Fibroblast of villous mesenchyme (primary cell): ENCODE measurements at places on chromosomes 3 and 15. TPM values are rescaled to one million over a fixed set of nuclear protein-coding genes. Genes with fewer than 3 reads are reported as not detected.

Gene RTP4
- 2.6 and 3.9 TPM in 2 replicates for total RNA-seq

Gene BRK1
- total RNA-seq = 77.0 and 126 TPM in 2 replicates

Gene EBLN2
- total RNA-seq = 4.8 and 8.6 TPM in 2 replicates

Gene C3orf85
- total RNA-seq = not detected in 2 replicates

Gene APBA2
- 4.7 and 10.0 TPM in 2 replicates for total RNA-seq

Gene GPR15
- not detected in 2 replicates for total RNA-seq

Gene PPP1R14D
- total RNA-seq = not detected in 2 replicates

Gene GLDN
- total RNA-seq = 0.32 and 0.43 TPM in 2 replicates

Gene PYGO1
- 9.0 and 12.5 TPM in 2 replicates for total RNA-seq

Gene CPB1
- total RNA-seq = not detected in 2 replicates
